A549 treated with RU486 at 1 μM for 4 hours (cell line): ENCODE measurements at places on chromosomes 1 and 21. TPM values are rescaled to one million over a fixed set of nuclear protein-coding genes. Genes with fewer than 3 reads are reported as not detected.

Gene AK4
- 22.4 to 27.1 TPM (median 24.1 TPM) in 5 replicates for total RNA-seq

Gene FAM163A
- total RNA-seq: not detected in 5 replicates

Gene SYNJ1
- total RNA-seq: 1.7 to 2.8 TPM (median 2.4 TPM) in 5 replicates

Gene GJA8
- total RNA-seq: not detected in 5 replicates
